GM19239 (cell line): ENCODE measurements at places on chromosomes 16 and 17.

- no peak for DNase-seq
Measured at GRCh38 chr17:34958438-34958837, 2.8 kb downstream of the CCT6B start.

DNA sequence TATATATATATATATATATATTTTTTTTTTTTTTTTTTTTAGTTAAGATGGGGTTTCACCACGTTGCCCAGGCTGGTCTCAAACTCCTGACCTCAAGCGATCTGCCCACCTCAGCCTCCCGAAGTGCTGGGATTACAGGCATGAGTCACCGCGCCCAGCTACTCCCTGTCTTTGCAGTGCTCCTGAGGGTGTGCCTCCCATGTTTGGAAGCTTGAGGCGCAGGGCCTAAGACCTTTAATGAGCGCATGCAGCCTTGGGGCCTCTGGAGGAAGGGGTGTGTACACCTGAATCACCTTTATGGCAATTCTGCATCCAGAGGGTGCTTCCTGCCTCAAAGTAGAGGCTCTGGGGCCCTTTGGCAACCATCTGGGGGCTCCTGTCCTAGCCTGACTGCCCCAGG lies 219.4 kb upstream of the CIBAR2 start:
- no peak for DNase-seq

DNA sequence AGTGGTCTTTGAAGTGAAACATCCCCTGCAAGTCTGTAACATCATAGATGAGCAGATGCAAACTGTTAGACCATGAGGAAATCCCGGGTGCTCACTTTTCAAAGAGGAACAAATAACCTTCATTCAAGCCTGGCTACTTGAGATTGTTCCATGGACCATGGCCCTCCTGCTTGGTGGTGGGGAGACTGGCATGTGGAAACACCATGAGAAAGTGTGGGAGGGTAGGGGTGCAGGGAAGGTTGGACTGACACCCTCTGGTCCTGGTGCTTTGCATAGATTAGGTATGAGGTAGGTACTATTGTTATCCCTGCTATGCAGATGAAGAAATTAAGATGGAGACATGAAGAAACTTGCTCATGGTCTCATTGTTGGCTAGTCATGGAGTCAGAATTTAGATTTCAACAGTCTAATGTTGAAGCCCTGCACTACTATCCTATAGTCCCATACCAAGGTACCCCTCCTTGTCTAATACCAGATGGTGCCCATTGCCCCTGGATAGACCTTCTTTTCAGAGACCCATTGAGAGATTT lies 59.0 kb downstream of the SPACA3 start:
- no peak for DNase-seq

DNA sequence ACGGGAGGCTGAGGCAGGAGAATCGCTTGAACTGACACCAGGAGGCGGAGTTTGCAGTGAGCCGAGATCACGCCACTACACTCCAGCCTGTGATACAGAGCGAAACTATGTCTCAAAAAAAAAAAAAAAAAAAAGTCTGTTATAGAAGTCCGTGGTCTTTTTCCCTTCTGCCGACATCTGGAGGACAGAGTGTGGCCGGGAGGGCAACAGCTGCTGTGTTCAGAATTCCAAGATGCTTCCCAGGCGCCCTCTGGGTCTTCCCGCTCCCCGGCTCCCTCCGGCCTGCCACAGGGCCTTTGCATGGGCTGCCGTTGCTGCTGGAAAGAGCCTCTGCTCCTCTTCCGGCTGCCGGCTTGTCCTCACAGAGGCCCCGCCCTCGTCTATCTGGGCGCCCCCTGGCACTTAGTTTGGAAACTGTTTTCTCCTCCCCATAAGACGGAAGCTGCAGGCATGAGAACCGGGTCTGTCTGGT lies 2.4 kb upstream of the CACNA1H start:
- no peak for DNase-seq

- no peak for DNase-seq
Measured at GRCh38 chr17:35447499-35447898, 1.1 kb downstream of the SLFN13 start.

DNA sequence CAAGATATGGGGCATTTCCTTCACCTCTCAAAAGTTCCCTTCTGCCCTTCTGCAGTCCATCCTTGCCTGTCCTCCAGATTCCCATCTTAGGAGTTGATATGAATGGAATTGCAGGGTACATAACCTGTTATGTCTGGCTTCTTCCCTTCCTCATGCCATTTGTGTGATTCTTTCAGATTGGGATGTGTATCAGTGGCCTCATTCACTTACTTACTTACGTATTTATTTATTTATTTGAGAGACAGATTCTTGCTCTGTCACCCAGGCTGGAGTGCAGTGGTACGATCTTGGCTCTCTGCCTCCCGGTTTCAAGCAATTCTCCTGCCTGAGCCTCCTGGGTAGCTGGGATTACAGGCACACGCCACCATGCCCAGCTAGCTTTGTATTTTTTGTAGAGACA lies 6.2 kb upstream of the TMEM94 start:
- no peak for DNase-seq

DNA sequence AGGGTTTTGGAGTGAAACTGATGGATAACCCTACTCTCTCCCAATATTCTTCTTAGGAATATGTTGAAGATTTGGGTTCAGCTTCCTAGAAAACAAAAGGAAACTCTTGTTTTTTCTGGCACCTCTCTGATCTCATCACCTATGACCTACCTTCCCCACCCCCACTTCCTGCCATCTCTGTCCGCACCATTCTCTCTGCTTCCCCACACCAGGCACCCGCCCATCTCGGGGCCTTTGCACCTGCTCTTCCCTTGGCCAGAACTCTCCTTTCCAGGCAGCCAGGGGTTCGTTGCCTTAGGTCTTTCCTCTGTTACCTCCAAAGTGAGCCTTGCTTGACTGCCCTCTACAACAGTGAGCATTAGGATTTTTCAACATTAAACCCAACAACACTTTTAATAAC lies 159.7 kb downstream of the IRX3 start:
- no peak for DNase-seq

DNA sequence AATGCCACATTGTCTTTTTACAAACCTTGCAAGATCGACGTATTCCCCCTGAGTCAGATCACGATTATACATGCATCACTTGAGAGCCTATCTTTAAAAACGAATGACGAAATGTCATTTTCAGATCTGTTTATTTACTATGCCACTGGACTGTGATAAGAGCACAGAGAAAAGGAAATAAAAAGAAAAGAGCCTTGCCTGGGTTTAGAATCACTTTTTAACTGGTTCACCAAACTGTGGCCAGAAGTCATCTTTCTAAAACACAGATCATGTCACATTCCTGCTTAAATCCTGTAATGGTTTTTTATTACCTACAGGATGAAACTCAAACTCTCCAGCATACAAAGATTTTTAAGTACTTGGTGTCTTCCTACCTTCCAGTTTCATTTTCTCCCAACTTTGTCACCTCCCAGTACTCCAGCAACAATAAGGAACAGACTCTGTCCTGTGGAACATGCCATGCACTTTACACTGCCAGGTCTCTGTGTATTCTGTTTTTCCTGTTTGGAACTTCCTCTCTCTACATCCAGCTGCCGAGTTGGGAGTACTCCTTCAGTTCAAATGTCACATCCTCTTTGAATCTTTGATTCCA lies 91.5 kb downstream of the SNX11 start:
- no peak for DNase-seq

DNA sequence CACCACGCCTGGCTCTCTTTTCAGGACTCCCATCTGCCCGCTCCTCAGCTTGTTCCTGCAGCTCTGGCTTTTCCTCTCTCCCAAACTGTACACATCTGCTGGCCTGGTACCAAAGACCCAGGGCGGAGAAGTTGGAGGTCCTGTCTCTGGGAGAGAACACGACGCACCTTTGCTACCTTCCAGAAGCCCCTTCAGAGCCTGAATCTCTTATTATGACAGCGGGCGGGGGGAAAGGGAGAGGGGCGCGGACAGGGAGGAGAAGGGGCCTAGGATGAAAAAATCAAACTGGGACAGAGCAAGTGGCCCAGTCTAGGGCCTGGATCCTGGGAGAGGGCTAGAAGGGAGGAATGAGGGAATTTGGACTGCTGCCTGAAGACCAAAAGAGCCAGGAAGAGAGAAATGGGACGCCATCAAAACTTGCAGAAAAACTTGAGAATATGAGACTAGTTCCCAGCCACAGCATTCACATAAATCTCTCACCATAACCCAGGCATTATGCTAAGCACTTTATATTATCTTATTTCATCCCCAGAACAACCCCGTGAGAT lies 2.5 kb upstream of the PER1 start:
- no peak for DNase-seq

GRCh38 chr17:73533127-73533526 lies 111.1 kb downstream of the SDK2 start:
- no peak for DNase-seq

- no peak for DNase-seq
Measured at GRCh38 chr16:87311387-87311786, 5.8 kb downstream of the C16orf95 start.

DNA sequence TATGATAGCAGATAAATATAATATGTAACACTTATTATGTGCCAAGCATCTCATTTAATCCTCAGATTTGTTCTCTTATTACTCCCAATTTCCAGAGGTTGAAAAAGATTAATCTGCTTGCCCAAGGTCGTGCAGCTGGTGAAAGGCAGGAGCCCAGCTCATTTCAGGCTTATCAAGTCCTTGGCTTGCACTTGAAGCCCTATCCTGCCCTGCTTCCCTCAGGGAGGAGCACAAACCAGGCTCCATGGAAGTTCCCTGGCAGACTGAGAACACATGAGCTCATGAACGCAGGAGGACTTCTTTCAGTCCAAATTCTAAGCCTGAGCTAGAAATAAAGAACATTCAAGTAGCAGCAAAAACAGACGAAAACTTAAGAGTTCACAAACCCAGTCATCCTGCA lies 74.8 kb downstream of the USP31 start:
- no peak for DNase-seq

GRCh38 chr17:7216242-7217112 lies 3.2 kb downstream of the DLG4 start:
- DNase-seq: no peak

DNA sequence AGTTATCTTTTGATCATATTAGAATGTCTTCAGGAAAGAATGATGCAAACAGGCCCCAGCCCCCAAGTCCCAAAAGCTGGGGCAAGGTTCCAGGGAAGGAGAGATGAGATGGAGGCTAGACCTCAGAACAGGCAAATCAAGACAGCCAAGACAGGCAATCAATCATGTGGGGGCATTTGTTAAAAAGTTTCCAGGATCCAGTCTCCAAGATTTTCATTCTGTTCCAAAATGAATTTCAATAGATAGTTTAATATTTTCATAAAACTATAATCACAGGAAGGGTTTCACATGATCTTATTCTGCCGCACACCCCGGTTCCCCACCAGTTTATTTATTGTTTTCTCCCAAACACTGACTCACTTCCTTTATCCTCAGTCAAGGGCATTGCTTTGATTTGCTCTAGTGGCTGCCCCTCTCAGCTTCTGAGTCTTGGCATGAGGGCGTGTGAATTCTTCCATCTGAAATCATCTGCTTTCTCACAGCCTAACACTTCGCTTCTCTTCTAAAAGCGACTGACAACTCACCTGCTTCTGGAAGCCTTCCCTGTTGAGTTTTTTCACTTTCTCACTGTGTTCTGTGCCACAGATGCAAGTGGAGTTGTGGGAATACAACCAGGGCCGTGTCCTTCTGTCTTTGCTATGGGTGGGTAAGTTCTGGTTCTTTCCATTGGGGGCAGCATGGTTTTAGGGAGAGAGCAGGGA lies 12.2 kb upstream of the TERF2 start:
- DNase-seq: no peak

GRCh38 chr16:20865420-20866131 lies 34.6 kb downstream of the DCUN1D3 start:
- no peak for DNase-seq

GRCh38 chr16:11526655-11527350 lies 59.9 kb downstream of the LITAF start:
- no peak for DNase-seq

DNA sequence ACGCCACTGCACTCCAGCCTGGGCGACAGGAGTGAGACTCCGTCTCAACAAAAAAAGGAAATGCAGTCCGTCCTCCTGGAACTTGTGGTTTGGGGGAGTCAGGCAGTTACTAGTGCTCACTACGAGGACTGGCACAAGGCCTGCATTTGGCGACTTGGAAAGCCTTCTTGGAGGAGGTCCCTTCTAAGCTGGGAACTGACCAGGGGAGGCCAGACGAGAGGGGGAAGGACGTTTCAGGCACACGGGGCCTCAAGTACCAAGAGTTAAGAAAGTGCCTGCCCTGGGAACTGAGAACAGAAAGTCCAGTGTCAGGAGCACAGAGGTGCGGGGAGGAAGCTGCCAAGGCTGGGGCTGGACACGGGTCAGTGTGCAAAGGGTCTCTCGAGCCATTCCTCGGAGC lies 89.9 kb downstream of the ABR start:
- no peak for DNase-seq

DNA sequence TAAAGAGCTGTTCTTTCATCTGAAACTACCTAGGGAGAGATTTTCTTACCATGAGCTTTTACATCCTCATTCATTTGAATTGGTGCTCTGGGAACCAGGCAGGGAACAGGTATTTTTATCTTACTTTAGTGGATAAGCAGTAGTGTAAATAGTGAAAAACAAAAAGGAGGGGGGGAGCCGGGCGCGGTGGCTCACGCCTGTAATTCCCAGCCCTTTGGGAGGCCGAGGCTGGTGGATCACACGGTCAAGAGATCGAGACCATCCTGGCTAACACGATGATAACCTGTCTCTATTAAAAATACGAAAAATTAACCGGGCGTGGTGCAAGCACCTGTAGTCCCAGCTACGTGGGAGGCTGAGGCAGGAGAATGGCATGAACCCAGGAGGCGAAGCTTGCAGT lies 41.0 kb downstream of the HOXB1 start:
- DNase-seq: no peak

- no peak for DNase-seq
Measured at GRCh38 chr17:67784364-67785121, 40.8 kb upstream of the BPTF start.

GRCh38 chr17:82097184-82097918 lies 685 bp downstream of the FASN start:
- DNase-seq: peak; percentile 70

GRCh38 chr17:77203436-77203835 lies 62.7 kb downstream of the SEC14L1 start:
- no peak for DNase-seq

GRCh38 chr17:54749157-54749556 lies 151.5 kb upstream of the TOM1L1 start:
- DNase-seq: no peak

GRCh38 chr16:85245307-85246172 lies 133.3 kb upstream of the CIBAR2 start:
- DNase-seq: peak; percentile 69

- no peak for DNase-seq
Measured at GRCh38 chr17:37123386-37123785, 174.6 kb downstream of the AATF start.

- DNase-seq: no peak
Measured at GRCh38 chr17:41510251-41511065, 5.0 kb upstream of the KRT13 start.
